ENCODE measurements at places on chromosomes 1 and 21. TPM values are rescaled to one million over a fixed set of nuclear protein-coding genes. Genes with fewer than 3 reads are reported as not detected.

KRTAP20-4 gene
- not detected for total RNA-seq

ZBTB8B gene
- not detected for total RNA-seq

DNA sequence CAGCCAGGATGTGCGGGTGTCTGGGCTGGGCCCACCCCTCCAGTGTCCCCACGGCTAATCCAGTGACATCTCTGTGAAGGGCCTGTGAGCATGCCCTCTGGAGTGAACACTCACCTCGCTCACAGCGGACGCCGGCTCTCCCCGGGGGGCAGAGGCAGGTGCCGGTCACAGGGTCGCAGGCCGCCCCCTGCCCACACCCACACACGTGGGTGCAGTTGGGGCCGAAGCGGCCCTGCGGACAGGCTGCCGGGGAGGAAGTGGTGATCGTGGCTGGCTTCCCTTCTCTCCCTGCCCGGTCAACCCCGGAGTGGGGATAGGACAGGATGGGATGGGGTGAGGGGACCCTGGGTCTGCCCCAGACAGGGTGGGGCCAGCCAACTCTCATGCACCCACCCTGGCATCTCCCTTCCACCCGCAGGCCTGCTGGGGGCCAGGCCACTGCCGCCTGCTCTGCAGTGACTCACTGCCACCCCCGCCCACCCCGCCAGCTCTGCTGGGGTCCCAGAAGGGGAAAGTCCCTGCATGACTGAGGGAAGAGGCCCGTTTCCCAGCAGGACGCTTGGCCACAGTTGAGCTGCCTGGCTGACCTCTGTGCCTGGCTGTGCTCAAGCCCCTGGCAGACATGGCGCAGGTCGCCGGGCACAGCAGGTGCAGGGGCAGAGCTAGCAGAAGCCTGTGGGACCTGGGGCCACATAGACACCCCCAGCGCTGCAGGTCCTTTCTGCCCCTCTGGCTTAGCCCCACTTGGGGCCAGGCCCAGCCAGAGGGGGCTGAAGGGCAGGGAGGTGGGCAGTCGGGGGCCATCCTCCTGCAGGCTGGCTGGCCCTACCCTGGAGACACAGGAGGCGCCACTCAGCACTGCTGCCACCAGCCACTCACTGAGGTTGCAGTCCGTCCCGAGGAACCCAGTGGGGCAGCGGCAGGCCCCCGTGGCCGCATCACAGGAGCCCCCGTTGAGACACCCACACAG, 41.6 kb downstream of the ARHGEF16 start:
- ATAC-seq = no peak

- no peak for ATAC-seq
These were observed 218.8 kb upstream of the CAMK1G start for GRCh38 chr1:209364716-209365115.

DNA sequence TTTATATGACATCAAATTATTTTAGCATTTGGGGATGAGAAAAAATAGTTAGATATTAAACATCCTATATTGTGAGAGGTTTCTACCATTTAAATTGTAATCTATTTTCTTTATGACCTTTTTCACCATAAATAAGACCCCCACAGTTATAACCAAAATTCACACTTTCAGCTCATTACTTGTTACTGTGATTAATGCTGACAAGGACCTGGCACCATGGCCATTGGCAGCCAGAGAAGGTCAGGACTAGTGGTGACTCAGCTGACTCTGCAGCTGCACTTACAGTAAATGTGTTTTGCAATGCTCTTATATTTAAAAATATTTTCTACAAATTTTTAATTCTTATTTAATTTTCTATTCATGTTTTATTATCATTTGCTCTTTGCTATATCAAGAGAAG, 133.3 kb upstream of the C1orf105 start:
- no peak for ATAC-seq

GRCh38 chr1:178098262-178098661, 4.4 kb downstream of the RASAL2 start:
- ATAC-seq = no peak

Data from activated T-helper 17 cell treated with anti-CD3 and anti-CD28 coated beads, Interleukin-2, amount 50 U/mL, for 72 hours (primary cell).